ENCODE measurements at places on chromosomes 4 and X.

DNA sequence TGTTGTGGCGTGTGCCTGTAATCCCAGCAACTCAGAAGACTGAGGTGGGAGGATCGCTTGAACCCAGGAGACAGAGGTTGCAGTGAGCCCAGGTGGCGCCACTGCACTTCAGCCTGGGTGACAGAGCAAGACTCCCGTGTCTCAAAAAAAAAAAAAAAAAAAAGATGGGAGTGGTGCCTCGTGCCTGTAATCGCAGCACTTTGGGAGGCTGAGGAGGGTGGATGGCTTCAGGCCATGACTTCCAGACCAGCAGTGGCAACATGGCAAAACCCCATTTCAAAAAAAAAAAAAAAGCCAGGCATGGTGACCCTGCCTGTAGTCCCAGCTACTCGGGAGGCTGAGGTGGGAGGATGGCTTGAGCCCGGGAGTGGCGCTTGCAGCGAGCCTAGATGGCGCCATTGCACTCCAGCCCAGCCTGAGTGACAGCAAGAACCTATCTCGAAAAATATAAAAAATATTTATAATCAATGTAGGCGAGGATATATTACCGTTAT lies 27.0 kb downstream of the EIF2S3 start:
- peak; percentile 24 for DNase-seq

GRCh38 chrX:11257711-11258110 lies 35.5 kb upstream of the AMELX start:
- no peak for DNase-seq

- DNase-seq: no peak
Measured at GRCh38 chr4:170698334-170698733, 608.6 kb upstream of the AADAT start.

DNA sequence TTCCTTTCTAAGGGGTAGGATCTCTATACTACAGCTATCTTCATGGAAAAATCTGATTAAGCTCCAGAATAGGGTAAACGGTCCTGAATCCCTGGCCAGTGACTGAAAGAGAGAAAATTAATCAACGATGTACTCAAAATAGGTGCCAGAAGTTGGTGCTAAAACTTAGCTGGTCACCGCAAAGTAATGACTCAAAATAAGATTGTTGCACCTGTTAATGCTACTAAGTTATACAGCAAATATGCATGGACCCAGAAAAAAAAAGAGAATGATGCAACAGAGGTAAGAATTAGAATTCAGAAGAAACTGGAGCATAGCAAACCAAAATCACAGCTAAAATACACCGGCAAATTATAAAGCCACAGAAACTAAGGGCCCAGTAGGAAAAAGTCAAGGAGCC lies 239.7 kb upstream of the FAM241A start:
- DNase-seq: peak; percentile 13

DNA sequence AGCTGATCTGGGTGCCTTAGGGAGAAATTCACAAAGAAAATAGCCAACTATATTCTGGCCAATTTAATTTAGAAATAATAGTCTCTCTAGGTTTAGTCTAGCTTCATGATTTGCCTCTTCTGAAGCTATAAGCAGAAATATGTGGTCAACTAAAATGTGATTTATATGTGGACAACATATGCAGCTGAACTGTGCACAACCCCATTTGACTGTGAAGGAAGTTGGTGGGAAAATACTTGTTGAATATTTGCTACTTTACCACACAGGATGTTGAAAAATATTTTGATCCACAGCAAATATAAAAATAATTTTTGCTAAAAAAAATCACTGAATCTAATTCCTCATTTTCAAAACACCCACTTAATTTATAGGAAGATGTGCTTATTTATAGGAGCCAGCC lies 15.7 kb upstream of the RNF128 start:
- DNase-seq: no peak

DNA sequence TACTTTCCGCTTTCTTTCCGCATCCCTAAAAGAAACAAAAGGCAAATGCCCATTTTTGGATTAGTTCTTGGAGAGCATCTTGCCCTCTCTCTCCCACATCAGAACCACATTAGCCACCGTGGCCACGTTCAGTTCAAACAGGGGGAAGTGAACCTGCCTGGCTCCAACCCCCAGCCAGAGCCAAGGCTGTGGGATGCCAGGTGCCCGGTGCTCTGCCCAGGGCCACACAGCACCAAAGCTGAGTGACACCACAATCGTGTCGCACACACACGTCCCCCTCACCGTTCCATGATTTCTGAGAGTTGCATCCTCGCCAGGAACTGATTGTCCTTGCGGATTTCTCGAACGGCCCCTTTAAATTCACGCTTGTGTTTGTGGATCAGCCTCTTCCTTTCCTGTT lies 24.3 kb downstream of the NOP14 start:
- DNase-seq: no peak

GRCh38 chr4:145960012-145960411 lies 21.4 kb upstream of the ZNF827 start:
- no peak for DNase-seq

All from GM12864 (cell line).